SJCRH30 (cell line): ENCODE measurements at places on chromosomes 13 and 19. TPM values are rescaled to one million over a fixed set of nuclear protein-coding genes. Genes with fewer than 3 reads are reported as not detected.

DNA sequence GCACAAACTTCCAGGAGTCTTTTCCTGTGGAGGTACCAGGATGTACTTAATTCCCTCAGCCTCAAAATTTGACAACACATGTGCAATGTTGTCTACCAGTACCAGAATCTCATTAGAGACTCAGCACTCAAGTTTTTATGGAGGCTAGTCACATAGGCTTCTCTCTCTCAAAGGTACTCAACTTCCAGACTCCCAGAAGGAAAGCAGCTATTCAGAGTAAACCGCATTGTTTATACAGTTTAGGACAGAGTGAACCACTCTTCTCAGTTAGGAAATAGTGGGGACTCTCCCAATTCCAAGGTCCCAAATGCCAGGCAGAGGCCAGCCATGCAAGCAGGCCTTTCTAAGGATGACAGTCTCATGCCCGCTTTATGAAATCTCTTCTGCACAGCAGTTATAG, 8.5 kb upstream of the C1QTNF9B start:
- DNase-seq: no peak

PTH2 gene
- not detected in 2 replicates for total RNA-seq

DNA sequence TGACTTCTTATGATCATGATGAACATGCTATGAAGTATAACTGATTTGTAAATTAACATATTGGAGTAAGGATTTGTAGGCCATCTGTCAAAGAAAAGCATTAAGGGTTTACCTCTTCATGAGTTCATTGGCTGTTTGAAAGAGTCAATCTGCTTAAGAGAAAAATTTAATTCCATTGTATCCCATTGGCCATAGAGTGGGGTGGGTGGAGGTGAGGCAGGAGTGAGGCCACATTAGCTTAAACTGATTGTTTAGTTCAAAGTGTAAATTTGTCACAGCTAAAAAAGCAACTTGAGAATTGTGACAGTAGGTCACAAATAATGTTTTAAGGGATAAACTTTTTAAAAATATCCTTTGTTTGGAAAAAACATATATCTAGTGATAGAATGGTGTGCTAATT, 11.4 kb downstream of the GPR180 start:
- no peak for DNase-seq

- DNase-seq: no peak
Measured at GRCh38 chr13:40208517-40208916, 457.9 kb downstream of the FOXO1 start.

DNA sequence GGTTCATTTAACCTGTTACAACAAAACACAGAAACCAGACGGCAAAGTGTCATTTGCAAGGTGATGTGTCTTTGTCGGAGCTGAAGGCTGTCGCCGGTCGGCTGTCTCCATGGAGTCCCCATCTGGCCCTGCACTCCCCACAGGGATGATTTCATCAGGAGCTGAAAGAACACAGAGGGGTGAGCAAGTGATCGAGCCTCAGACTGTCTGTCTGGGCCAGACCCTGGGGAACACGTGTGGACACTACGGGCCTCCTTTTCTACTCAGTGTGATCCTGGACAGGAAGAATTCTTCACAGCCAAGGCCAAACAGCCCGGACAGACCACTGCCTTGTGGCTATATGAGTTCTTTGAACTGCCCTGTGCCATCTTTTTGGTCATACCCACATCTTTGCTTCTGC, 85.1 kb downstream of the RNASEH2B start:
- no peak for DNase-seq
